COLO829 (cell line): ENCODE measurements at places on chromosomes 2 and 18.
A peak's percentile ranks its signal among the peaks of the same experiment; 100 is the strongest.

GRCh38 chr2:39902103-39902502, 123.0 kb upstream of the THUMPD2 start:
- no peak for DNase-seq

DNA sequence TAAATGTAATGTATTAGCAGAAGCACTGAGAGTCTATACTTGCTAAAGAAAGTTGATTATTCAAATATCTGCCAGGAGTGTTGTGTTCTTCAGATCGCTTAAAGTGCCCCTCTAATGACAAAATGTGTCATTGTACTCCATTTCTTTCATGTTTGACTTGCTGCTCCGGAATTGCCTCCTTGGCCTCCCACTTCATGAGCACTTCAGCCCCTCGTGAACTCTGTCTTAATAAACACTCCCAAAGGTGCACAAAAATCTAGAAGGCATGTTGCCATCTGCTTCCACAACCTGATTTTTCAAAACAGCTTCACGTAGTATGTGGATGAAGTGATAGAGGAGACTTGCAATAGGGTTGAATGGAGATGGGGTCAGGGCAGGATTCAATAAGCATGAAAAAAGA, 396.1 kb downstream of the TDRD15 start:
- DNase-seq: no peak

DNA sequence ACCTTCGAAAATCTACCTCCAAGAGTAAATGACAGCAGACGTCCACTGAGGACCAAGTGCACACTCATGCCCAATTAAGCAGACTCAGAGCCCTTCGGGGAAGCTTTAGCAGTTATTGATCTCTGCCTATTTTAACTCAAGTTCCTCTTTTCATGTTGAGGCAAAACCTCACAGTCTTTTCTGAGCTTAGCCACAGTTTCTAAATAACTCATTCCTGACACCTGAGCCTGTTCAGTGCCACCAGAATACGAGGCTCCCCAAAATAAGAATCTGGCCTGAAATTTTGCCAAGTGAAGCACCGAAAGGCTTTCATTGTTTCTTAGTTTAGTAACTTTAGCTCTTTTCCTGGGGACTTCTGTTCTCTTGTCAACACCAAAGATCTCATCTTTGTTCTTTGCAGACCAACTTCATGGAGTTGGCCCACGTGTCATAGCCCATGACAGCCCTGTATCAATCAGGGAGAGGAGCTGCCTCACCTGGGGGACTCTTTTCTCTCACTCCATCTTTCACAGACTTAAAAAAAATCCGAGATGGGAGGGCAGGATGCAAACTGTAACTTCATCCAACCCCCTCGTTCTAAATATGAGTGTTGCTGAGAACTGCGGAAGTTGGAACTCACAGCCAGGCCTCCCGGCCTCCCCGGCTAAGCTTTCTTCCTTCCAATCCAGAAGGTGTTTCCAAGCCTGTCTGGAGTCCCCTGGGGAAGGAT, 22.2 kb downstream of the INPP5D start:
- no peak for DNase-seq

DNA sequence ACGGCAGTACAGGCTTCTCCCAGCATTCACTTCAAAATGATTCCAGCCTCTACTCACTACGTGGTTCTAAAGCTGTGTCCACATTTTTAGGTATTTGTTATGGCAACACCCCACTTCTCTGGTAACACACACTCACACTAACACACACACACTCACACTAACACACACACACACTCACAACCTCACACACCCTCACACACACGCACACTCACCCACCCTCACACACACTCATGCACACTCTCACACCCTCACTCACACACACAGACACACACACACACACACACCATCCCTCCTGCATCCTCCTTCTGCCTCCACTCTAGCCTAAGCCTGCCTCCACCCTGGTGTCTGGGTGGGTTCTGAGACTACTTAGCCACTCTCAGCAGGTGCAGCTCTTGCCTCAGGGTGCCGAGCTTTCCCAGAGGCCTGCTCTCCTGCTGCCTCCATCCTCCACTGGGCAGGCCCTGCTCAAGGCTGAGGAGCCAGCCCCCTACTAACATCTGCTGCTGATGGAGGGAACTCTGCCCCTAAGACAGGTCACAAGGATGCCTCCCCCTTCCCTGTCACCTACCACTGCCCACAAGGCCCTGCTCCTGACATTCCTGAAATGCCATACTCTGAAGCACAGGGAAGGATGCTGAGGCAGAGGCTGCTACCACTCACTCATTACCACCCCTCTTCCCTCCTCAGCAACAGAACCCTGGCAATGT, 63.9 kb downstream of the NCAPH start:
- DNase-seq: no peak

DNA sequence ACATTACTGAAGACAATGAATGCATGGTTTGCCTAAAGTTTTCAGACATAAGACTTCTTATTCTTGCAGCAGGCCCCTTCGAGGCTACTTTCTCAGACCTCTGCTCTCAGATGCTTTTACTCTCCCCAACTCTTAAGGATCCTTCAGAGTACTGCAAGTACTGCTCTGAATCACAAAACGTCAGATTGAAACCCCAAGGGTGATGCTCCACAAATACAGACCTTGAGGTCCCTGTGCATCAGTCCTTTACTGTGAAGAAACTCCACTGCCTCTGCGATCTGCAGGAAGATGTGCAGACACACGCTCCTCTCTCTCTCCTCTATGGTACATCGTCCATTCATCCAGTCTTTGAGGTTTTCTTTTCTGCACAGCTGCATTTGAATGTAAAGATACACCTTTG, 52.8 kb downstream of the EIF2AK3 start:
- DNase-seq: no peak

DNA sequence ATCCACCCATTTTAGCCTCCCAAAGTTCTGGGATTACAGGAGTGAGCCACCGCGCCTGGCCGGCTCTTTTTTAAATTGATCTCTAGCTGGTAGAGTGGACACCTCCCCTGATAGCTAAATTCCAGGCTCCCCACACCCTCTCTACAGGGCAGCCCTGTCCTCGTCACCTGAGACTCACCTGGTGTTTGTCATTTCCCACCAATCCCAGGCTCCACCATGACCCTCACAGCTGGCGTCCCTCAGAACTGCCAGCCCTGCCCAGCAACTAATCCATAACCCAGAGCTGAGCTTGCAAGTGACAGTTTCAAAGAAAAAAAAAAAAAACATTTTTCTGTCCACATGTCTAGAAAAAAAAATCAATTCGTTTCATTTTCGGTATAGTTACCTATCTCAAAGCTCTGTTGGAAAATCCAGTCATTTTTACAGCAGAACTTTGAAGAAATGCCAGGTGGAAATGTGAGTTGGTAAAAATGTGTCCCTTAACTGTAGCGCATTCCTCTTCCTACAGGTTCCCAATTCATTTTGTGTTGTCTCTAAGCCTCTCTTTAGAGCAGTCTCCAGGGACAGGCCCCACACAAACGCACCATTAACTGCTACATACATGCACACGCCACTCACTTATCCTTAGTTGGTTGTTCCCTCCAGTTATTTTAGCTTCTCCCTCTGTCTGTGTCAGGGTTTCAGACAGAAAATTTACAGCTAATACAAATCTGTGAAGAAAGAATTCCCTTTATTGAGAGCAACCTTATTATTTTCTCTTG, 294.7 kb downstream of the FBXO15 start:
- DNase-seq: no peak

DNA sequence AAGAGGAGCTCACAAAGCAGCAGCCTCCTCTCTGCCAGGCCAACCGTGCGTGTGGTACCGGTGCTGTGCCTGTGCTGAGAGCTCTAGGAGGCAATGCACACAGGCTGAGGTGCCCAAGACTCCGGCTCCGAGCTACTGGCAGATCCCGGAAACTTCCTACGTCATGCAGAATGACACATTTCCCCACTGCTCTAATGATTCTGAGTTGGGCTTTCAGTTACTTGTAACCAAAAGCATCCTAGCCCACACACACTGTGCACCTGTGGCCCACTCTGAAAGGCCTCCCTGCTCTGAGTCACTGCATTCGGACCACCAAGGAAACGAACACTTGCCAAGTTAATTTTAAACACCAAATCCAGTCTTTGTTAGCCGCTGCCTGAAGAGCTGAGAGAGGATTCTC, 9.3 kb upstream of the RNU4ATAC start:
- no peak for DNase-seq

DNA sequence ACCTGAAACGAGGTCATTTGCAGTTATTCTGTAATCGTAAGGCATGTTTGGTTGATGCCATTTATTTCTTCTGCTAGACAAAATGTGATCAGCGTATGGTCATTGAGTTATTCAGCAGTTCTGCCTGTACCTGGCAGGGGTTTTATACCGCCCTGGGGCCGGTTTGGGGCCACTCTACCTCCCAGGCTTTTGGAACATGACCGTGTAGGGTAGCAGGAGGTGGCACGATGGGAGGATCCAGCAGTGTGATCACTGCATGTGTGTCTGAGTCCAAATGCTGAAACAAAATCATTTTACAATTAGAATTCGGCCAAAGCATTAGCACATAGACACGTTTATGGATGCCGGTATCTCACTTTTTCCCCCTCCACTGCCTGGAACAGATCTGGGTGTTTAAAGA, 26.7 kb downstream of the LPIN1 start:
- DNase-seq: no peak

DNA sequence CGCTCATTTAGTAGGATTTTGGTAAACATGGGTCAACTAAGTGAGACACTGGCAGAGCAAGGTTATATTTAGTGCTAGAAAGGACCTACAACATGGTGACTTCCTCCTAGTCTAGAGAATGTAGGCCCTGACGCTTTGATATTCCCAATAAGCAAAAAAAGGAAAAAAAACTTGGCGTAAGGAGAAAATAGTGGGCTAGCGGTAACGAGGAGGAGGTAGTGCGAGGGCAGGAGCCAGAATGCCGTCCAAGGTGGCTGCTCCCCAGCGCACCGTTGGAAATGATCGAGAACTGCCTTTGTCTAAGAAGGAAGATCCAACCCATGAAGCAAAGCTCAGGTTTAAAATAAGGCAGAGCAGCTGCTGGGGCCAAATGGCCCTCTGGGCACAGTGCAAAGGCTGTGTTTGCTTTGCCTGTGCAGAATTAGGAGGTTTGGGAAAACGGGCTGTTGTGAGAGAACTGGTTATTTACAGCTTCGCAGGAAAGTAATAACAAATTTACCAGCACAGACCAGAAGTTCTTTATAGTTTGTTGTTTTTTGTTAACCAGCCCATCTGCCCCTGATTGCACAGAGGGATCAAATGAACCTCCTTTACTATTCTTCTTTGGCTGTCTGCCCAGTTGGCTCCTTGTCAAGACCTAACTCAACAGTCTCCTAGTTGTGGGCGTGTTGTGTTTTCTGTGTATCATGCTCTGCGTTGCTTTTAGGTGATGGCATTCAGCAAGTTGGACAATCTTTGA, 86.6 kb downstream of the ITGB1BP1 start:
- peak; percentile 94 for DNase-seq

- no peak for DNase-seq
Measured at GRCh38 chr2:19947184-19947940, 42.5 kb downstream of the WDR35 start.

- DNase-seq: no peak
Measured at GRCh38 chr2:18741191-18741590, 151.8 kb upstream of the NT5C1B start.

- no peak for DNase-seq
Measured at GRCh38 chr2:49404108-49404507, 249.8 kb upstream of the FSHR start.

DNA sequence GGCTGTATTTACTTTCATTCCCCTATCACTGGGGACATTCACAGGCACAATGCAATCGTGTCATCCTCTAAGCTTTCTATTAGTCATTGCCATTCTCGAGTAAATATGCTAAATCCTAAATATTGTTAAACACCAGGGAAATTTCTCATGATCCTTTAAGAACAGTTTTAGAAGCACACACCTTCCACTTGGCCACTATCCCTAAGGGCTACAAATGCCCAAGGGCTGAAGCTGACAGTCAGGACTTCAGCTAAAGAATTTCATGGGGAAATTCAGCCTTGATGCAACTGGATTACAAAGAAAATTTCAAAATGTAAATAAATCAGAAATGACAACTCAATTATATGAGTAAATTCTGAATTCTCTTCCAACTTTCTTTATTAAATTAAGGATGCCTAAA, 163.1 kb upstream of the PID1 start:
- DNase-seq: no peak

- DNase-seq: no peak
Measured at GRCh38 chr2:42052702-42053481, 5.1 kb downstream of the PKDCC start.

DNA sequence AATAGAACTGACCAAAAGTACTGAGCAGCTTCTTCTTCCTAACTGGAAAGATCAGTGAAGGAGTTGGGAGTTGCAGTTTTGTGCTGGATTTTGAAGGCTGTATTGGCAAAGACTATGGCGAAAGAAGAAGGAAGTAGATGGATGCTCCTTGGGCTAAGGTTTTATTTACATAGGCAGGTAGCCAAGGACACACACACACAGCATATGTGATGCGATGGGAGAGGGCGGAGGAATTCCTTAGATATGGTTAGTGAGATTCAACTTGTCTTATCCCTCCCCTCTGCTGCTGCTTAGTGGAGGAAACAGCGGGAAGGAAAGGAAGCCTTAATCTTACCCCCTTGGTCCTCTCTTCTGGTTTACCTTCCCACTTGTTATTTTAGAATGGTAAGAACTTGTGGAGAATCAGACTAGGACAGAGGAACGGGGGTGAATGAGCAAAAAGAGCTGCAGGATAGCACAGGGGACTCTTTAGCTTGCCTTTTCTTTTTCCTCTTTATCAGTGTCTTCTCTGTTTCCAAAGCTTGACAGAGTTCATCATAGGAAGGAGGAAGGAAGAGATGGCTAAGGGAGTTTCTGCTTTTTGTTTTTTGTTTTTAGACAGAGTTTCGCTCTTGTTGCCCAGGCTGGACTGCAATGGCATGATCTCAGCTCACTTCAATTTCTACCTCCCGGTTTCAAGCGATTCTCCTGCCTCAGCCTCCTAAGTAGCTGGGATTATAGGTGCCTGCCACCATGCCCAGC, 87.9 kb downstream of the OSBPL6 start:
- no peak for DNase-seq

DNA sequence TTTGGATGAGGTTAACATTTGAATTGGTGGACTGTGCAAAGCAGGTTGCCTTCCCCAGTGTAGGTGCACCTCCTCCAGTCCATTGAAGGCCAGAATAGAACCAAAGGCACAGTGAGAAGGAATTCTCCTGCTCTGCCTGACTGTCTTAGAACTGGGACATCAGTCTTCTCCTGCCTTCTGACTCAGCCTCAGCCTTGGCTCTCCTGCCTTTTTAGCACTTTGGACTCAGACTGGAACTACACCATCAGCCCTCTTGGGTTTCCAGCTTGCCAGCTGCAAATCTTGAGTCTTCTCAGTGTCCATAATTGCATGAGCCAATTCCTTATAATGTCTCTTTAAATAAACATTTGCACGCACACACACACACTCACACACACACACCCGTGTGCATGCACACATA, 8.0 kb upstream of the TMEM177 start:
- no peak for DNase-seq

DNA sequence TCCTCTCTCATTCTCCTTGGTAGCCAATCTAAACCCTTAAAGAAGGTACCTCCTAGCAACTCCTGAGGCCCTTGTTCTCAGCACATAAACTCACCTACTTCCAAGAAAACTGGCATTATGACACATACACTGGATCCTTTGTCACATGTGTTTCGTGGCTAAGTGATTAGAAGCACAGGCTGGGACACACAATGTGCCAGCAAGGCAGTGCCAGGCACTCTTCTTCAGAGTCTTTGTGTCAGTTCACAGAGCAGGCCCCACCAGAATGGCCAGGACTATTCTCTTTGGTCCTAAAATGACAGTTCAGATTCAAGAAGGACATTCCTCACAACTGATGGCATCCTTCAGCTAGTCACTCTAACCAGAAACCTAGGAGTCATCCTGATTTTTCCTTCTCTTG, 40.3 kb downstream of the SMC6 start:
- no peak for DNase-seq

- no peak for DNase-seq
Measured at GRCh38 chr2:68779595-68779994, 45.0 kb downstream of the ARHGAP25 start.

- DNase-seq: no peak
Measured at GRCh38 chr2:207601774-207602173, 23.4 kb downstream of the METTL21A start.
